ENCODE measurements at places on chromosomes 5 and 9. TPM values are rescaled to one million over a fixed set of nuclear protein-coding genes. Genes with fewer than 3 reads are reported as not detected.

DNA sequence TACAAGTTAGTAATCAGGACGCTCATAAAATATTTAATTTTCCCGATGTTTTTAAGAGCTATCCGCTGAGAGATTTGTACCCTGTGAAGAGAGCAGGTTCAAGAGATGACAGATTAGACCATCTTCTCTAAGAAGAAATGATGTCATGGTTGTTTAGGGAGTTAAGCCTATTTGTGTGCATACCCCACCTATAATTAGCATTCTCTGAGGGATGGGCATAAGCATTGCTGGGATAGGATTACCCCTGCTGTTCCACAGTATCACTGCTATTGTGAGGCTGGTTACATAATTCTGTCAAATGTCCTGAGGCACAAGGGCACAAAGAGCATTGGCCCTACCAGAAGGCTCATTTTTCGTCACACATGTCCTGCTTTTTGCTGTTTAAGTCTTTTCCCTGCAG is 687.0 kb downstream of the CETN3 start:
- no peak for DNase-seq

The CAVIN4 gene
- total RNA-seq = 0.13 TPM

- DNase-seq = no peak
Observed at GRCh38 chr9:88875400-88876120, 115.7 kb upstream of the S1PR3 start.

The NFIL3 gene
- total RNA-seq = 0.82 TPM

- no peak for DNase-seq
Observed at GRCh38 chr5:95222836-95223235, 62.1 kb downstream of the MCTP1 start.

DNA sequence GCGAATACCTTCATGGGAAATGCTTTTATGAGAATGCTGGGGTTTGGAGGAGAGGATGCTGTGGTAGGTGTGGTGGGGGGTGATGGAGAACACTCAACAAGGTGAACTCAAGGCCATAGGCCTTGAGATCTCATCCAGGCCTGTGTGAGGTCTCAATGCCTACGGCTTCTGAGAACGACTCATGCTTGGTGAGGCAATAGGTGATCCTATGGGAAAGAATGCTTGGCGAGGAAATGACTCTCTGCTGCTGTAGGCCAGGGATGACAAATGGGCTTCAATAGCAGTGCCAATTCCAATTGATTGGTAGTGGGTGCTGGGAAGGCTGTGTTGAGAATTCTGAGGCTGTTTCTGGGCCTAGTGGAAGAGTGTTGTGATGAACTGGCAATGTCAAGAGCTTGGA is 280.2 kb upstream of the CLINT1 start:
- no peak for DNase-seq

The TMEM174 gene
- total RNA-seq = not detected

Data from GM12878 (cell line).